ENCODE measurements at places on chromosomes 4 and X.

DNA sequence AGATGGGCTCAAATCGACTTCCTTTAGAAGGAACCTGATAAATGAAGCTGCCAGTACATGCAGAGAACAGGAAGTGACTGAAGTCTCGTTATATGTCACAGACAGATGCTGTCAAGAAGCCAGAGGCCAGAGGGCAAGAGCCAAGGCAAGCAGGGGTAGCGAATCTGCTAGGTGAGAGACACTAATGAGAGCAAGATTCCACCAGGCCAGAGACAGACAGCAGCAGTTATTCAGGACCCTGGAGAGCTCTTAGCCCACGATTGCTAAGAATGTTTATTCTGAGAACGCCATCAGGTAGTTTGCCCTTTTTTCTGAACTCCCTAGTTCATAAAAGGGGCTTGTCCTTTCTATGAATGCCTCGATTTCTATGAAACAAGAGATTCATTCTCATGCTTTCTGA lies 73.7 kb downstream of the BEND2 start:
- DNase-seq: no peak

DNA sequence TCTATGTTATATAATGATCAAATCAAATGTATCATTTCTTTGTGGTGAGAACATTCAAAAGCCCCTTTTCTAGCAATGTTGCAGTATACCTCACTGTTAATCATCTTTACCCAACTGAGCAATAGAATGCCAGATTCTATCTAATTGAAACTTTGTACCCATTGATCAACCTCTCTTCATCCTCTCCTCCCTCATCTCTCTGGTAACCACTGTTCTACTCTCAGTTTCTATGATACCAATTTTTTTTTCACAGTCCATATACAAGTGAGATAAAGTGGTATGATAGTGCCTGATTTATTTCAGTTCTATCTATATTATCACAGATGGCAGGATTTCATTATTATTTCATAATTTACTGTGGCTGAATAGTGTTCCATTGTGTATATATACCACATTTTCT lies 209.8 kb downstream of the SPCS3 start:
- DNase-seq: no peak

DNA sequence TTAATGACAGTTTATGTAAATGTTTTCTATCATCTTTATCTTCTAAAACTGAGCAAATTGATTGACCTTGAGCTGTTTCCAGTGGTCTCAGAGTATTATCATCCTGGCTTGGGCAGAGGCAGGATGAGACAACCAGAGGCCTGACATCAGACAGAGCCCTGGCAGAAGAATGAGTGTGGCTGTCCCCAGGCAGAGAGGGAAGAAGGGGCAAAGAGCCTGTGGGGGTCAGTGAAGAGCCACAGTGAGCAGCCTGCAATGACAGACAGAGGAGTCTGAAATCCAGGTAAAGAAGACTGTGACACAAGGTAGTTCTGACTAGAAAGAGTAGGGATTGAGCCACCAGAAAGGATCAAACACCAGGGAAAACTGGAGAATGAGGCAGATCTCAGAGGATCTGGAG lies 182.4 kb upstream of the ARSJ start:
- no peak for DNase-seq

GRCh38 chr4:182478475-182478874 lies 235.3 kb downstream of the TENM3 start:
- DNase-seq: peak; percentile 29

DNA sequence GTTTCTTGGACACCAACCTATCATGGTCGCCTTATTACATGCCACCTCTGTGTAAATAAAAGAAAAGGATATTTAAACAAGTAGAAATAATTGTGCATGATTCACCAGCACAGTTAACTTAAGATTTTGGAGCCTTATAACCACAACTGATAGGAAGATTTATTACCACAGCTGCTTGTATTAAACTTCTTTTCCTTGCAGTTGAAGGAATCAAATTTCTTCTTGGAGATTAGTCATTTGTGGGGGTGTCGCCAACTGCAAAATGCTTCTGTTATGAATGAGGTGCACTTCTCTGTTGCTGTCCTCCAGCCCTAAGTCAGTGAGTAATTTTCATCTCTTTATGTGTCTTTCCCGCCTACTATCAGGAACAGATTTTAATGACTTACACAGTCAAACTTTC lies 73.3 kb downstream of the OR13H1 start:
- DNase-seq: no peak

GRCh38 chr4:38463268-38463958 lies 200.6 kb upstream of the KLF3 start:
- DNase-seq: no peak

DNA sequence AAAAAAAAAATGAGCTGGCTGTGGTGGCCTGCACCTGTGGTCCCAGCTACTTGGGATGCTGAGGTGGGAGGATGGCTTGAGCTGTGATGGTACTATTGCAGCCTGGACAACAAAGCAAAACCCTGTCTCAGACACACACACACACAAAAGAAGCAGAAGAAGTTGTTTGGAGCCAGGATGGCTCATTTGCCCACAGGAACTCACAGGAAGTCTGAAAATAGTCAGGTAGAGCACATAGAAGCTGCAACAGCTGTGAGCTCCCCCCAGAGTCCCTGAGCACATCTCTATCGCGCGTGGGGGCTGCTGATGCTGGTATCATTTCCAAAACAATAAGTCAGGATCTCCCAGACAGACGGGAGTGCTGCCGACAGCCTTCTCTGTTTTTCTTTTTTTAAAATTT lies 13.4 kb upstream of the DHRSX start:
- DNase-seq: no peak
